Activated CD4-positive, CD25-positive, alpha-beta regulatory T cell (primary cell): ENCODE measurements at places on chromosomes 11 and 22.

GRCh38 chr22:35217527-35217926 lies 39.8 kb upstream of the HMGXB4 start:
- DNase-seq, result no peak

DNA sequence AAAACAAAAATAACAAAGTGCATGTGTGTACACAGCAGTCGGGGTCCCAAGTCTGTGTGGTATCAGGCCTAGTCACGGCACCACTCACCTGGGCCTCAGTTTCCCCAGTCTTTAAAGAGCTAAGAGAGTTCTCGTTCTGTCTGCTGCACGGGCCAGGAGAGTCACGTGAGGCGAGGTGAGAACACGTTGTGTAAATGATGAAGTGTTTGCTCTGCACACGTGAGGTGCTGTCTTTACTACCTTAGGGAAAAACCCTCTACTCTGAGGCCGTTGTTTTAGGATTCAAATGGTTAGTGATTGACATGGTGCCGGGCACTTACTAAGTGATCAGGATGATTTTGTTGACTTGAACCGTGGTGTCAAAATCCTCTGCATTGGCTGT lies 86.5 kb upstream of the PPARA start:
- no peak for DNase-seq

DNA sequence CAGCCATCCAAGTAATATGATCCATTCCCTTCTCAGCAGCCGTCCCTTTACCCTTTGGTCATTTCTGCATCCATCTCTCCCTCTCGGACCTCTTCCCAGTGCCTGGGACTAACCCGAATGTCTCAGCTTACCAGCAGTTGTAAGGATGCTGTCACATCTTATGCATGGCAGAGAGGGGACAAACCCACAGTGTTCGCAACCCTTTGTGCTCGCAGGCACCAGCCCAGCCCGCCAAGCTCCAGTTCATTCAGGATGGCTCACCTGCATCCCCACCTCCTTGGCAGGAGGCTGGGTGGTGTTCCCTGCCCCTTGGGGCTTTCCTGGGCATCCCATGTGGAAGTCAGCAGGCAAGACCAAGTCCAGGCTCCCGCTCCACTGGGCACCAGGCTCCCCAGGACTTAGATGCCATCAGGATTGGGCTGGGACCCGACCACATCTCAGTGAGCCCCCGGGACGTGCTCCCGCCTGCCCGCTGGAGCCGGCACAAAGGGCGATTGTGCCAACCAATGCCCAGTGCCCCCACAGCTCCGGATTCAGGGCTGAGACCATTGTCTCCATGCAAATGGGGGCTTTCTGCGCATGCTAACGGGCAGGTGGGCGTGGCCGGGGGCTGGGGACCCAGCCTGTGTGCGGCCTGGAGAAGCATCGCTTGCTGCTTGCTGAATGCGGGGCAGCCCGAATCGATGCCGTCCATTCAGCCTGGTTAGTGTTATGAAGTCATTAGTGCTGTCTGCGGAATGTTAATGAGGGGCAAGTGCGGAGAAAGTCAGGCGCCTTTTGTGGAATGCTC lies 108.6 kb downstream of the KCNQ1OT1 start:
- DNase-seq, result no peak

DNA sequence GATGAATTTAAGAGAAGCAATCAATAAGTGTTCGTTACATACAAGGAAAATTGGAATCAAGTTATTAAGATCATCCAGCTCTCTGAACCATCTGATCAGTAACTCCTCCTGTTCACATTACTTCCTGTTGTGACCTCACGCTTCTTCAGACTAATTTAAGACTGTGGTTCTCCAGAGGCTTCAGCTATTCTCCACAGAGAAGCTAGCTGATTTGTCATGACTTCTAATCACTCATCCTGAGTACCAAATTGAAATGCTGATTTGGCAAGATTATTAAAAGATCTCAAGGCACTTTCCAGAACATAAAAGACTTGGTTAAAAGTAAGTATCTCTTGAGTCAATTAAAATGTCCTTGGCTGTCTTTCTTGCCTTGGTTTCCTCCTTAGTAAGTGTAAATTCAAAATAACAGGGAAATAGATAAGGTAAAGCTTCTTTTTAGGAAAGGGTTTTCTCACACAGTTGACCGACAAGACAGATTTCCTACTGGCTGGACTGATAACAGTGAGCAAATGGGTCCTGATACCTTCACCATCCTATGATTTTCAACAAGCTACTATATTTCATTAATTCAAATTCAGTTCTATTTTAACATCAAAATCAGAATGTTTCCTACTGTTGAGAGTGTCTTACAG lies 38.5 kb downstream of the GAB2 start:
- no peak for DNase-seq

GRCh38 chr11:8040921-8041285 lies 40.1 kb upstream of the TUB start:
- DNase-seq, result no peak

DNA sequence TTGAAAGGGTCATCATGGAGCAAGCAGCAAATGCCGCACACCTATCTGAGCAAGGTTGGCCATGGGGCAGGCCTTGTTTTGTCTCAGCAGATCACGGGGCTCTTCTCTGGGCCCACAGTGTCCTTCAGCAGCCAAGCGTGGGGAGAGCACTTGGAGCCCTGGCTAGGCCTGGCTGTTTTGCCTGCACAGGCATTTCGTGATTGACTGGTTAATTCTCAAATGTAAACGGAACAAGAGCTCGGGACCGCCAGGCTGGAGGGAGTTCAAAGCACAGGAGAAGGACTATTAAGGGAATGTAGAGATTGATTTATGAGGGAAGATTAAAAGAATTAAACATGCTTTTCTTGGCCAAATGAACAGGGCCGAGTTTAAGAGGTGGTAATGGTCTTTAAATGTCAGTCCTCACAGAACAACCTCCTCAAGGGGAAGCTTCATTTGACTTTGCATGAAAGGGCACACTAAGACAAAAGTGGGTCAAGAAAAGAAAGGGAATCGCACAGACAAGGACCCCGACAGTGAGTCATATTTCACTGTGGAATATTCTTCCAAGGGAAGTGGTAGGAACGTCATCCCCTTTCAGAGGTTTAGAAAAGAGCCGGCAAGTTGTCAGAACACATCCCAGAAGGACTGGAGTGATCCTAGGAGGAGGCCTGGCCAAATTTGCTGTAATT lies 20.7 kb downstream of the SPON1 start:
- no peak for DNase-seq
